ENCODE measurements at places on chromosomes 13 and 19.

DNA sequence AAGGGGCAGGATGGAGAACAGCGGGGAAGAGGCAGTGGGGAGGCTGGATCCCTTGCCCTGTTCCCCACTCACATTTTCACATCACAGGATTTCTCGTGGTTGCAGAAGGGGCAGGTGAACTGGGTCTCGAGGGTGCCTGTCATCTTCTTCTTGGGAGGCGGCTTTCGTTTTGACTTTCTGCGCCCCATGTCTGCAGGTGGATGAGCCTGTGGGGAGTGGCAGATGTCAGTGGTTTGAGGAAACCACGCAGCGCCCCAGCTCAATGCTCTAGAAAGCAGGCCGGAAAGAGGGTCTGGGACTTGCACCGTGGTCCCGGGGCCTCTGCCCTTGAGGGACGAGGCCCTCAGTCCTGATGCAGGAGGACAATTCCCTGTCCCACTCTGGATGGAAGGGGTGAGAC is 4.9 kb downstream of the ELOF1 start:
- no peak for DNase-seq

DNA sequence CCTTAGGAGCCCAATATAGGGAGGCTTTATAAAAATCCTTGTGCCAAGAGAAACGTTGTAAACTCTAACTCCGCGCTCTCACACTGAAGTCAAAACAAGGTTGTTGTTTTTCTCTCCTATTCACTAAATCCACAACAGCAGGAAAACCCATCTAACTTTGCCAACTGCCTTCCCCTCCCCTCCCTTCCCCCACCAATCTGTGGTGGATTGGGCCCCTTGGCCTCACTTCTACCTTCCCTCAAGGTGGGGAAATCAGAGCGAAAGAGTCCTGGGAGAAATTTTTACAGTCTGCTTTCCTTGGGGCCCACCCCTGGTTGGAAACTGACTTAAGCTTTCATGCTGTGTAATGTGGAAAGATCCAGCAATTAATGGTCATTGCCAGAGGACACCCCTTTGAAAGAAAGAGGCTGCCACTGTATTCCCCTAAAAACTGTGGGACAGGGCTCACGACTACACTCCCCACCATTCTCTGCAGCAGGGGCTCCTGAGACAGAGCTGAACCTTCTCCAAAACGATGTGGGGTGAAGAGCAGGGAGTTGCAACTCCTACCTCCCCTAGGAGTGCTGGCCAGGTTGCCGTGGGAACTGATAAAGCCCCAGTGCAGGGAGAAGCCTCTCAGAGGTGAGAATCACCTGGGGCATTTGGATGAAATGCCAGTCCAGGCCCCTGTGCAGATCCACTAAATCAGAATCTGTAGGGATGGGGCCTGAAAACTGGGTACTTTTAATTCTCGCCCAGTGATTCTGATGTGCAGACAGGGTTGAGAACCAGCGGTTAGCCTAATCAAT is 1.1 kb downstream of the DHRS12 start:
- DNase-seq = no peak

DNA sequence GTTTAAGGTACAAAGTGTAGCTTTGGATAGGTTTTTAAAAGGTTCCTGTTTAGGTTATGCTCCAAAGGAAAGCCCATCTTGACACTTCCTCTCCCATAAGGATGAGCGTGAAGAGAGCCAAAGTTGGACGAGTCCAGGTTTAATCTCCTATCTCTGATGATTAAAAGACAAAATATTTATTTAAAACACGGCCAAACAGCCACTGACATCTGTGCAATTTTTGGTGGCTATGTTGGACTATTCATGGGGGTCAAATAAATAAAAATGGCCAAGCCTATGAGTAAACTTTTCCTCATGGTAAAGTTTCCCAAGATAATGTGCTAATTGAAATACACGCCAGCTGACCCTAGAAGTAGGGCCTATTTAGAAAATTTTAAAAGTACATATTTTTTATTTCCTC is 69.0 kb upstream of the DOCK9 start:
- DNase-seq = no peak

DNA sequence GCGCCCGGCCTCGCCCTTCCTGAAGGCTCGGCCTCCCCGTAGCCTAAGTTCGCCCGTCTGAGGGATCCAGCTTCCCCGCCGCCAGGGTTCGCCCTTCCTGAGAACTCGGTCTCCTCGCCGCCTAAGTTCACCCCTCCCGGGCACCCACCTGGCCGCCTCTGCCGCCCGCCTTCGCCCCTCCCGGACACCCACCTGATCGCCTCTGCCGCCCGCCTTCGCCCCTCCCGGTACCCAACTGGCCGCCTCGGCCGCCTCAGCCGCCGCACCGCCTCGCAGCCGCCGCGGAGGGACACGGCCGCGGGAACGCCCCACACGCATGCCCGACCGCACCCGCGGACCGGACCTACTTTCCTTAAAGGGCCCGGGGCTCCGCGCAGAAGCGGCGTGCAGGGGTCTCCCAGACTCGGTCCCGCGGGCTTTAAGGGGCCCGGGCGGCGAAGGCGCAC is at the start of gene MOB3A:
Gene MOB3A, minus strand, starts transcription at position 293 of the 446 bp plus-strand sequence. CDS start 17,766 bp downstream, outside the sequence.
- peak; percentile 96 for DNase-seq

DNA sequence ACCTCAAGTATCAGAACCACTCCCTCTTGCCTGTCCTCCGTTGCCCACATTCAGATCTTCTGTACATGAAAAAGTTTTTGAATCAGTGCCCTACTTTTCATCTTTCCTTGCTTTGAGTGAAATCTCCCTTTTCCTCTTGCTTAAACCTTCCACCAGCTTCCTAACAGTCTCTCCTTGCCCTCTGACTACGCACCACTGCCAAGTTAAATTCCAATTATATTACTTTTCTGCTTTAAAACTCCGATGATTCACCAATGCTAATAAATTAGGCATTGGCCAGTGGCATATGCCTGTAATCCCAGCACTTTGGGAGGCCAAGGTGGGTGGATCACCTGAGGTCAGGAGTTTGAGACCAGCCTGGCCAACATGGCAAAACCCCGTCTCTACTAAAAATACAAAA is 30.7 kb upstream of the RFXAP start:
- no peak for DNase-seq

- DNase-seq = no peak
These were observed 78.9 kb downstream of the GADD45B start for GRCh38 chr19:2554856-2555255.

GRCh38 chr19:45973553-45974338 is at the start of gene NOVA2:
Gene NOVA2, minus strand, starts transcription at chr19:45973865. Its CDS starts 514 bp downstream, at chr19:45973351.
- peak; percentile 49 for DNase-seq

GRCh38 chr13:64866331-64866730 is 2363.8 kb downstream of the PCDH9 start:
- peak; percentile 67 for DNase-seq

- no peak for DNase-seq
These were observed 12.2 kb upstream of the ZNF429 start for GRCh38 chr19:21492947-21493906.

GRCh38 chr19:28358633-28359032 is 854.3 kb downstream of the UQCRFS1 start:
- peak; percentile 46 for DNase-seq

GRCh38 chr19:13505761-13506470 is 363 bp downstream of the CACNA1A start:
- DNase-seq = peak; percentile 5

DNA sequence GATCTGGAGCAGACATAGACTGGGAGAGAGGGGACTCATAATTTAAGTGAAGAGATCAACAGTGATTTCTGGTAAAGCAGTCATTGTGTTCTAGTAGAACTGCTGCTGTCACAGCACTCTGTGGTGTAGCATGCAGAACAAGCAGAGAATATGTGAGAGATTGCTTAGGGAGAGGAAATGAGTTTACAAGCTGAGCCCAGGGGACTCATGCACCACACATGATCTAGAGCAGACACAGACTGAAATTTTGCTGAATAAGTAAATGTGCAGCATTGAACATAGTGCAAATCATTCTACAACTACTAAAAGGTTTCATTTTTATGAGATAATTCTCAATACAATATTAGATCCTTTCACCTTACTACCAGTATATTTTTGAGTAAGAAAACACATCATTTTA is 125.7 kb downstream of the MYO16 start:
- peak; percentile 24 for DNase-seq

DNA sequence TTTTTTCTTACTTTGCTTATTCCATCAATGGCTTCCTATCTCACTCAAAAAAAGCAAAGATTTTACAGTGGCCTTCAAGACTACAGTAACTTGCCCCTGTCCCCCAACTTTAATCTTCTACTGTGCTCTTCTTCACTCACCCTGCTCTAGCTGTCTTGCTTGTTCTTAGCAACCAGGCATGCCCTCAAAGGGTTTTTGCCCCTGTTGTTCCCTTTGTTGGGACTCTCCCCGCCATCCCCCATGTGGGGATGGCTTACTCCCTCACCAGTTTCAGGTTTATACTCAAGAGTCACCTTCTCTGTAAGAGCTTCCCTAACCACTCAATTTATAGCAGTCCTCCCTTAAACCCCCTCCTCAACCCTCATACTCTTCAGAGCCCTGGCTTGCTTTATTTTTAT is 5.4 kb downstream of the MTMR6 start:
- DNase-seq = no peak

DNA sequence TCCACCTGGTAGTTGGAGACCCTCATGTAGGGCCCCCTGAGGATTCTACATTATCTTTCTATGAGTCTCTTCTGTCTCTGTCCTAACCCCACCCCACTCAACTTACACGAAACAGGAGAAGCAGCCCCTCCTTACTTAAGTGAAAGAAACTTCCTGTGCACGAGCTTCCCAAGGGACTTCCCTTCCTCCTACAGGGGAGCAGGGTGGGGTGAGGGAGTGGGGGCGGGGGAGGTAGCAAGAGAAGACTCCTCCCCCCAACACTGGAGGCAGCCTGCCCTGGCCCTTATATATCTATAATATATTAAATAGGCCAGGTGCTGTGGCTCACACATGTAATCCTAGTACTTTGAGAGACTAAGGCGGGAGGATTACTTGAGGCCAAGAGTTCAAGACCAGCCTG is 5.5 kb upstream of the PDE4C start:
- DNase-seq = no peak

- DNase-seq = no peak
These were observed 1446.8 kb downstream of the UQCRFS1 start for GRCh38 chr19:27765912-27766725.

DNA sequence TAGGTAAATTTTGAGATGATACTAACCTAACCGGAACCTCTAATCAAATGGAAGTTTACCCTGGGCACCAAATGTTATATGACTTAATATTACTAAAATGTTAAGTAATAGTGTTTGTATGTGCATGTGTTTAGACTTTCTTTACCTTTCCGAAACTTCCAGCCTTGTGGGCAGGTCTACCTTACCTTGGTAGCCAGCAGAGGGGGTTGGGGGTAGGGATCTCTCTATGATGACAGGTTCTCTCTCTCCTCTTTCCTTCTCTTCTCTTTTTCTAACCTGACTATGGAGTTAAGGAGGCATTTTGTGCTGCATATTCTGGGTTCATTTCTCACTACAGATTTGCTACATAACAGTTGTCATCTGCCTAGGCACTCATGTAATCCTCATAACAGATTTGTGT is 6.8 kb upstream of the FRY start:
- DNase-seq = no peak
